ENCODE measurements at places on chromosomes 3 and 15.

- DNase-seq, result no peak
Observed at GRCh38 chr3:182464513-182465145, 328.7 kb upstream of the ATP11B start.

- no peak for DNase-seq
Observed at GRCh38 chr3:114525278-114525677, 231.4 kb downstream of the TIGIT start.

DNA sequence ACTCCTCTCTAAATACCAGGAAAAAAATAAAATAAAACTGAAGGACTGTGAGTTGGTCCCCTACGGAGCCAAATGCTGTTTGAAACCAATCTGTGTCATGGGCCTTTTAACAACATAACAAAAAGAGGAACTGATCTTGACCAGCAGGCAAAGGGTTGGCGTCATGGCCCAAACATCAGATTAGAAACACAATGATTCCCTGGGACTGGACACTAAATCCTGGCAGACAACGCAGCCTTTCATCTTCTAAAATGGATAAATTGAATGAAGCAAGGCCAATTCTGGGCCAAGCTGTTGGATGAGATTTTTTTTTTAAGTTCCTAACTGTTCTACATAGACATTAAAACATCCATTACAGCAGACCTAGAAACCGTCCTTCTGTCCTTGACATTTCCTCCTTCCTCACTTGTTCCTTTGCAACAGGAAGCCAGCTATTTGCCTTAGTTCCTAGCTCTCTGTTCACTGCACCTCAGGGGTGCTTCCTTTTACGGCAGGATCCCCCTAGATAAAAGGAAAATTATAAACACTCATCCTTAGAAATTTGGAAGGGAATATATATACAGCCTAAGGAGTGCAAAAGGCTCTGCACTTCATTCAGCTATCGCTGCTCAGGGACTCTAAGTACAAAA lies 21.6 kb upstream of the TAFA4 start:
- DNase-seq, result no peak

DNA sequence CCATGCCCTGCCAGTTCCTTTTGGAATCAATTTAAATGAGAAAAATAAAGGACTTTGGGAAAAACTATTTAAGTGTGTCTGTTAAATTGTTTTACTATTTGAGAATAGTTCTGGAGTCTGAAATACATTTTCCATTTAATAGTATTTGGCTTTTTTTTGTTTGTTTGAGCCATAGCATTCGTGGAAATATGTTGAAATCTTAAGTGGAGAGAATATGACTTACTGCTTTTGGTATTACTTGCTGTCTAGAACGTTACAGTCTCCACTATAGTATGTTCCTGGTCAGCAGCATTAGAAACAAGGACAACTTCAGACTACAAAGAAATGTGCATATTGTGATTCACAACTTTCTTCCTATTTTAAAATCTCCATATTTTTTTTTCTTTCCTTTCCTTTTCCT lies 179.4 kb downstream of the GHSR start:
- DNase-seq, result no peak

DNA sequence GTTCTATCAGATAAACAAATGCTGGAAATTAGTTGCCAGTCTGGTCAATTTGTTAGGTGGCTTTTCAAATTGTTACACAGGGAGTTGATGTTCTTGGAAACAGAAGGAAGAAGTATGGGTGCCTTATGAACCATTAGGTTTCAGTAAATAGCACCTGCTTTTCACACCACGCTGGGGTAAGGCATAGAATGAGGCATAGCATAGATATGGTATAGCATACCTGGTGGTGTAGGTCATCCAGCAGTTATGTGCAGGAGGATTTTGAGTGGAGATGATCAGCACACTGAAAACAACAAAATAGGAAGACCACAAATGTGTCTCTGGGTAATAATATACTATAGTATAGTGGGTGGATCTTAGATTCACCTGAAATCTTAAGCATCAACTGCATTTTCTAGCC lies 121.4 kb downstream of the GMPS start:
- DNase-seq, result no peak

DNA sequence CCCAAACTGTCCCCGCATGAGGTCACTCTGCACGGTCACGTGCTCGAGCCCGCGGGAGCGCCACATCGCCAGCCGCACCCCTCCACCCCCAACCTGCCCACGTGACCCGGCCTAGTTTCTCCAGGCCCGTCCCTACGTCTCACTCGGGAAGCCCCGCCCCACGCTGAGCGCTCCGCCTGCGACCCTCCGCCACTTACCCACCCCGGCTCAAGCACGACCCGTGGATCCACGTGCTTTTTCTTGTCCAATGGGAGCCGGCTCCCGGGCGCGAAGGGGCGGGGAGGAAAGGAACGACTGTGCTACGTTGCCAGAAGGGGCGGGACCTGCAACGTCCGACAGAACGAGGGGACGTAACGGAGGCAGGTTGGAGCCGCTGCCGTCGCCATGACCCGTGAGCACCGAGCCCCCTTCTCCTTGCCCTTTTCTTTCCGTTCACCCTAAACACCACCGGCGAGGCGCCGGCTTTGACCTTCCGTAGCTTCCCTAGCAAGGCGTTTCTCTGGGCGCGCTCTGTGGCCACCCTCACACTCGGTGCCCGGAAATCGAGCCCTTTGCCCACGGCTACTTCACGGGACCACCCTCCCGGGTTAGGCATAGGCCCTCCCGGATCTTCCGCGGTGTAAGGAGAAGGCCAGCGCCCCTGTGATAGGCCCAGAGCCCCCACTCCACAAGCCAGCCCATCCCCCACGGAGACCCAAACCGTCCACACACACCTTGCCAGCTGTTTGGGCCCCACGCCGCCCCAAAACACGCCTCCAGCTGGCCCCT lies at the start of gene SERF2:
Gene SERF2, plus strand, starts transcription at position 328 of the 768 bp plus-strand sequence. Its CDS starts 57 bp downstream, at position 385.
- DNase-seq, result peak; percentile 100

- no peak for DNase-seq
Observed at GRCh38 chr15:66760968-66761725, 59.1 kb downstream of the SMAD6 start.

- no peak for DNase-seq
Observed at GRCh38 chr15:29849716-29850115, 27.4 kb upstream of the TJP1 start.

DNA sequence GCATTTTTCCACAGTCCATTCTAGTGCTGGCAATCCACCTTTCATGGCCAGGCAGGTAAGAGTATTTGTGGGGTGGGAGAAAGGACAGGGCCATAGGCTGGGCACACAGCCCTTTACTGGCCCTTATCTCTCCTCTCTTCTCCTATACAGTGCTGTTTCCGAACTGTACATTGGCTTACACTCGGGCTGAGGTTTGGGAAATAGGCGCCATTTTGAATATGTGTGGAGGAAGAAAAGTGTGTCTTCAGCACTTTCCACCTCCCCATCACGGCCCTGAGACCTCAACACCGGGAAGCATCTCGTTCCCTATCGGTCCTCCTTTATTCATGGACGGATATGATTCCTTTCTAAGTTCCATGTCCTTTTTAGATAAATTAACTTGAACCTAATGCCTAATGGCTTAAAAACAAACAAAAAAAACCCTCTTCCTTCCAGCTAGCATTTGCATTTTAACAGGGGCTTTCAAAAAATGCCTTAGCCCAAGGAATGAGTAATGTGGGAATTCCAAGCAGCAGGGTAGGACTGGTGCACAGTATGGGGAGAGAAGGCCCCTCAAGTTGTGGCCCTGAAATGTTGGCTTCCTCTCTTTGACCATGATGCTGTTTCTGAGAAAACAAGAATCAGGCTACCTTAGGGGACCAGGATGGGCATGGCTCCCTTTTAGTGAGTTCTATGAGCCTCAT lies 24.5 kb downstream of the CD86 start:
- no peak for DNase-seq

- no peak for DNase-seq
Observed at GRCh38 chr3:117393119-117393518, 683.5 kb downstream of the TUSC7 start.

GRCh38 chr3:141729240-141729639 lies 8.9 kb upstream of the RNF7 start:
- DNase-seq, result no peak

- DNase-seq, result no peak
Observed at GRCh38 chr3:143001034-143001368, 369 bp upstream of the U2SURP start.

DNA sequence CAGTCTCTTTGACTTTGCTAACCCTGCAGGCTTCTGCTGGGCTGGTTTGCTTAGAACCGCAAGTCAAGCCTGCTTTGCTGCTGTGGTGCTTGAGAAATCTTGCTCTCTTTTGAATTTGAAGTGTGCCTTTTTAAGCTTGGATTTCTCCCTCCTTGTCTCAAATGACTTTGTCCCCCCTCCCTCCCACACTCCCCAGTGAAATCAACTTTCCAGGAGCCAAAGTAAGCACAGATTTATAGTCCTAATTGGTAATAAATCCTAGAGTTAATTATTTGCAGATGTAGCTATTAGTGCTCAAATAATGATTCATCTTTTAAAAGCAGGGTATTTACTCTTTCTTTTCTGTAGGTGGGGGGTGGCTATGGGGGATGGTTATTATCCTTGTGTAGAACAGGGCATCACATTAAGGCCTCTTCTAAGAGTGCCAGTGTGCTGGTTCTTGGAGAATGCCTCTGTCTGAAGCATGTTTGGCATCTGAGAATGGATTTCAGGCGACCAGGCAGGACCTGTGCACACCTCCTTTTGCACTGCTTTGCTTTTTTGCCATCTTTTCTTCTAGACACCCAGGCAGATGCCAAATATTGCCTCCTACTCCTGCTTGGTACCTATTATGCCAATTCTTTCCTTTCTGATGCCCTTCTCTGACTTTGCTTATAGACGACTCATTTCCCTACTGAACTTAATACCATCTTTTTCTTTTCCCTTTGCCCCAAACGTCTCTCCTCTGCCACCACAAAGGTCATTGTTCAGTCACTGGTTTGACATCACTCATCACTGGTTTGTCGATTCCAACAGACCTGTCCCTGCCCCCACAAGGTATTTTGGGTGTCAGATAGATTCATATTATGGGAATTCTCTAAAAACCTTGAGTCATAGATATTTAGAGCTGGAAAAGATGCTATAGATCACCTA lies 50.7 kb downstream of the CLDN11 start:
- no peak for DNase-seq

- peak; percentile 56 for DNase-seq
Observed at GRCh38 chr15:75842722-75843677, at the start of gene UBE2Q2. Gene UBE2Q2 (plus strand): TSS chr15:75843447. CDS start chr15:75843667, 220 bp downstream.

GRCh38 chr3:34020726-34021680 lies 222.6 kb downstream of the PDCD6IP start:
- no peak for DNase-seq

DNA sequence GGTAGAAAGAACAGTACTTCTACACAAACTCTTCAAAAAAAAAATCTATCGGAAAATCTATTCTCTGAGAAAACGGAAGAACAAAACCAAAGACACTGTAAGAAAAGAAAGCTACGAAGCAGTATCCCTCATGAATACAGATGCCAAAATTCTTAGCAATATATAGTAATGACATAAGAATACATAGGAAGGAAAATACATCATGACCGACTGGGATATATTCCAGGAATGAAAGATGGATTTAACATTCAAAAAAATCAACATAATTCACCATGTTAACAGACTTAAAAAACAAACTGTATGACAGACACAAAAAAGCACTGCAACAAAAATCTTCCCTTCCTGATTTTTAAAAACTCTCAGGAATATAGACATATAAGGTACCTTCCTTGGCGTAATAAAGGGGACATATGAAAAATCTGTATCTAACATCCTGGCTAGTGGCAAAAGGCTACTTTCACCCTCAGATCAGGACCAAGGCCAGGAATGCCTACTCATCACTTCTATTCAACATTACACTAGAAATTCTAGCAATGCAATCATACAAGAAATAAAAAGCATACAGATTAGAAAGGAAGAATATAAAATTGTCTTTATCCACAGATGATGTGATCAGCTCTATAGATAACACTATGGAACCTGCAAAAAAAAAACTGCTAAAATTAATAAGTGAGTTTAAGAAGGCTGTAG lies 77.6 kb upstream of the XXYLT1 start:
- DNase-seq, result no peak

DNA sequence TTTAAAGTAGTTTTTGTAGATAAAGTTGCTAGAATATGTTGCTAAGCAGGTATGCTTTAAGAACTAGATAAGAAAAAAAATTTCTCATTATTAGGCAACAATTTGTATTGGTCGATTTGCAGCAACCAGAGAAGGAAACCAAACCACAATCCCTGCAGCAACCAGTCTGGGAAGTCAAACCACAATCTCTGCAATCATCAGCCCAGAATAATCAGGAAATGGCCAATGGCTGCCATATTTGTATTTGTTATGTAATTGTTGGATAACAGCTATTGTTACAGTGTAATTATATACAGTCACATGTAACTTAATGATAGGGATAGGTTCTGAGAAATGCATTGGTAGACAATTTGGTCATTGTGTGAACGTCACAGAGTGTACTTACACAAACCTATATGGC lies 23.6 kb downstream of the STXBP5L start:
- DNase-seq, result no peak

- no peak for DNase-seq
Observed at GRCh38 chr15:55031727-55032126, 165.0 kb downstream of the RSL24D1 start.

- no peak for DNase-seq
Observed at GRCh38 chr3:177300039-177300833, 103.0 kb upstream of the TBL1XR1 start.

DNA sequence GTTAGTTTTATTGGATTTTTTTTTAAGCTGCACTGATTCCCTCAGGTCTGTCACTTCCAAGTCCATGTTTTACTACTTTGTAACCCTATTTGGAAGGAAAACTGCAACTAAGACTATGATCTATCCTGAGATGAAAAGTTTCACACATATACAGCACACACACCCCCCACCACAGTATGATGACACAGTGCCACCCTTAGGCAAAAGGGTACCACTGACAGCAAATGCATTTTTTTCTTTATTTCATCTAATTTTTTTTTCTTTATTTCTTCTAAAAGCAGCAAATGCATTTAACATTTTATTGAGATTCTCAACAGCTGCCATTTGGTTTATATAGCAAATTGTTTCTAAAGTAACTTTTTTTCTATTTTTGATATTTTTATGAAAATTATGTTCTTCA lies 21.2 kb downstream of the NGRN start:
- no peak for DNase-seq

DNA sequence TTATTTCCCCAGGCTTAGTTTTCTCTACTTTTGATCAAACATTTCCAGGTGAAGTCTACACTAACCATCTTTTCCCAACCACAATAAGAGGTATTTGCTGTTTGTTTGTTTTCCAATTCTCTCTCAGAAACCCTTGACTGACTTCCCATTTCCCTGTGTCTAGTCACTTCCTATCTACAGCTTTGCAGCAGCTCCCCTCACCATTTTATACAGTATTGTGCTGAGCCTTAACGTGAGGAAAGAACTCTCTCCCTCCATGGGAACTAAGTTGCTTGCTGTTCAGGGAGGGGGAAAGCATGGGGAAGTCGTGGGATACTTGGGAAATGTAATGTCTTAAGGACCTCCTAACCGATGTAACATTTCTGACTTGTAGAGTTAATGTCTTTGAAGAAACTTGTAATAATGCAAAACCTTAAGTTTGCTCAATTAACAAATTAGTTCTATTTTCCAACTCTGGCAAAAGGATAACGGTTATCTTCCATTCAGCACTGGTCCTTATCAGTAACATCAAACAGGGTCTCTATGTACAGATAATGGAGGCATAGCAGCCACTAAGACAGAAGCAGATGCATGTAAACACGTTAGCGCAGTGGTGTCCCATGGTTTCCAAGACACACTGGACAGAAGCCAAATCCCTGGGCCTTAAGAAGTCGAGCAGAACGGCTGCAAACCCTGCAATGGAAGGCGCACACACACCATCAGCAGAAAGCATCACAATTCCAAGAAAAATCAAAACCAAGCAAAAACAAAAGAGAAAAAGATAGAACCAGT lies 39.7 kb downstream of the NPTN start:
- DNase-seq, result no peak
